ENCODE measurements at places on chromosomes 5 and 9.

- no peak for DNase-seq
These were observed 411.9 kb upstream of the ARRDC3 start for GRCh38 chr5:91794856-91795548.

DNA sequence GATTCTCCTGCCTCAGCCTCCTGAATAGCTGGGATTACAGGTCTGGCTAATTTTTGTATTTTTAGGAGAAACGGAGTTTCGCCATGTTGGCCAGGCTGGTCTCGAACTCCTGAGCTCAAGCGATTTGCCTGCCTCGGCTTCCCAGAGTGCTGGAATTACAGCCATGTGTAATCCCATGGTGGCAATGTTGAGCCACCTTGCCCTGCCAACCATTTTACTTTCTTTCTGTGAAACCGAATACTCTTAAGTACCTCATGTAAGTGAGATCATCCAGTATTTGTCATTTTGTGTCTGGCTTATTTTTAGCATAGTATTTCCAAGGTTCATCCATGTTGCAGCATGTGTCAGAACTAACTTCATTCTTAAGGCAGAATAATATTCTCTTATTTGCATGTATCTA, 8.2 kb downstream of the PRRC2B start:
- no peak for DNase-seq

GRCh38 chr9:106576232-106576760, 286.7 kb upstream of the ZNF462 start:
- no peak for DNase-seq

DNA sequence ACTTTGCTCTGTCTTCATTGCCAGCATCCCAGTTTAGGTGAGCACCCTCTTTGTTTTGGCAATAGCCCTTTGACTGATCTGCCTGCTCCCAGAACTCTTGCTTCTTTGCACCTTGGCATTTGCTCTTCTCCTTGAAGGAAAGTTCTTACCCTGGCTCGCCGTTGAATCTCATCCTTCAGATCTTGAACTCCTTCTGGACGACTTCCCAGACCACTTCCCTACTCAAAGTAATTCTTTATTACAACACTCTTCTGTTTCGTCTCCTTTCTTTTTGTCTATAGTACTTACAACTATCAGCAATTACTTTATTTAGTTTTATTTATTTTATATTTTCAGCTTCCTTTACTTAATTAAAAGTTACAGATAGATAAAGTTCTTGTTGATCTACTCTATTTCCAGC, 1510.1 kb downstream of the MAT2B start:
- no peak for DNase-seq

- peak; percentile 60 for DNase-seq
These were observed 330.7 kb downstream of the PDE4D start for GRCh38 chr5:59562756-59563389.

- DNase-seq, result no peak
These were observed 16.6 kb downstream of the FBP2 start for GRCh38 chr9:94577036-94577435.

DNA sequence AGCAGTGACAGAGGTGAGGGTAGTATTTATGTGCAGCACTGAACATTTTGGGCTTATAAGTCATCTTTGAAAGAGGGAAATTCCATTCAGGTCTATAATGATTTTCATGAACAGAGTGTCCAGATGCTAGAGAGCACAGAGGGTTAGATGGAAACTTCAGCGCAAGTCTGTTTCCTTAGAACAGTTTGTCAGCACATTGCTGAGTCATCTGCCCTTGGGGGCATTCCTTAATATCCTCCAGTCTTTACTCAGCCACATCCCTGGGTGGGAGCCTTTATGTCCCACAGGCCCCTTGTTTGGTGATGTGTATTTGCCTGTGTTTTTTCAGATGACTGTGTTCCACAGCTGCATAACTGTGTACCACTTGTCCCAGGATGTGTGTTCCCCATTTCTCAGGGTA, 138.5 kb upstream of the S1PR3 start:
- no peak for DNase-seq

GRCh38 chr5:60195551-60195950, 302.0 kb upstream of the PDE4D start:
- no peak for DNase-seq

- no peak for DNase-seq
These were observed 4.1 kb upstream of the HDHD3 start for GRCh38 chr9:113380869-113381378.

DNA sequence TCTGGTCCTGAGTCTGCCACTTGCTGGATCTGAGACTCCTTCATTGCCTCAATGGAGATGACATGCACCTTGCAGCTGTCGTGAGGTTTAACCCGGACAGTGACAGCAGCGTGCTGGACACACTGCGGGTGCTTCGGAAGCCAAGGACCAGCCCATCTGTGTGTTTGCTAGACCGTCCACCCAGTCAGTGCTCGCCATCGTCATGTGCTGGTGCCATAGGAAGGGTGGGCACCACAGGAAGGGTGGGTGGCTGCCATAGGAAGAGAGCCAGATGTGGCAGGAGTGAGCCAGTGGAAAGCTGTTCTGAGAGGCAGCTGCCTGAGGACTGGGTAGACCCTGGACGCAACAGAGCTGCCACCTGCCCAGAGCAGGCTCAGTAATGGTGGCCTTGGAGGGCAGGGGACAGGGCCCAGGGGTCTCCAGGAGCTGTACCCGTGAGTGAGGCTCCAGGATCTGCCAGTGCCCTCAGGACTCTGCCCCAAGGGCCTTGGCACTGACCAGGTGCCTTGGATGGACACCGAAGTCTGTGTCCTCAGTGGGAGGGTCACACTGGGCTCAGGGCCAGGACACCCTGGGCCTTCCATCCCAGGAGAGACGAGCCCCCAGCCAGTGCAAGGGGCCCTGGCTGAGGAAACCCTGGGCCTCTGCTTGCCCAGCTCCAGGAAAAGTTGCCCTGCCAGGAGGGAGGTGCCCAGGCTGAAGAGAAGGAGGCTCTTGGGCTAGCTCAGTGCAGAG, 21.8 kb downstream of the FLT4 start:
- no peak for DNase-seq

GRCh38 chr5:58760222-58760621, 177.3 kb downstream of the RAB3C start:
- DNase-seq, result no peak

GRCh38 chr9:127049044-127049443, 73.4 kb downstream of the ANGPTL2 start:
- DNase-seq, result no peak

- no peak for DNase-seq
These were observed 457.3 kb downstream of the ZNF608 start for GRCh38 chr5:124289130-124289529.

DNA sequence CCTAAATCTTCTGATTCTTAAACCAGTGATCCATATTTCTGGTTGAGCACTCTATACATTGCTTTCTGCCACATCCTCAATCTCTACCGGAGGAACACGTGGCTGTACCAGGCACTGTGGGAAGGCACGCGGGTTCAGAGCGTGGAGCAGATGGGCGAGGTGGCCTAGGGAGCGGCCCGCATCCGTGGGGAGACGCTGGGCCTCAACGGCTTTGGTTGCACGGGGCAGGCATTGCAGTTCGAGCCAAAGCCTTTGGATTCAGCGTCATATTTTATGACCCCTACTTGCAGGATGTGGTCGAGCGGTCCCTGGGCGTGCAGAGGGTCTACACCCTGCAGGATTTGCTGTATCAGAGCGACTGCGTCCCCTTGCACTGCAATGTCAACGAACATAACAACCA, 197.2 kb upstream of the RGMB start:
- DNase-seq, result no peak

GRCh38 chr9:132249123-132249522, 87.3 kb downstream of the NTNG2 start:
- DNase-seq, result no peak

DNA sequence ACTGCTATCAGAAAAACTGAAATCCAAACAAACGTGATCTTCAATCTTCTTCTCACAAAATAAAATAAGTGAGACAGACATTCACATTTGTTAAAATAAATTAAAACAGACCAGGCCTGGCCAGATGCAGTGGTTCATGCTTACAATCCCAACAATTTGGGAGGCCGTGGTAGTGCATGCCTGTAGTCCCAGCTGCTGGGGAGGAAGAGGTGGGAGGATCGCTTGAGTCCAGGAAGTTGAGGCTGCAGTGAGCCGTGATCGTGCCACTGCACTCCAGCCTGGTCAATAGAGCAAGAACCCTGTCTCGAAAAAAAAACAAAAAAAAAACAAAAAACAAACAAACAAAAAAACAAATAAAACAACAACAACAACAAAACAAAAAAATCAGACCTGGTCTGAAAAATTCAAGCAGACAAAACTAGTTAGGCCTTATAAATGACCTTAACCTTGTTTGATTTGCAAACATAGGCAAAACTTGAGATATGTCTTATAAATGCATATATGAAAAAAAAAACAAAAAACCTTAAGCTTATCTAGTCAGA, 10.8 kb downstream of the MAPKAP1 start:
- DNase-seq, result no peak

GRCh38 chr9:74330487-74331214, 166.5 kb upstream of the RORB start:
- DNase-seq, result no peak

DNA sequence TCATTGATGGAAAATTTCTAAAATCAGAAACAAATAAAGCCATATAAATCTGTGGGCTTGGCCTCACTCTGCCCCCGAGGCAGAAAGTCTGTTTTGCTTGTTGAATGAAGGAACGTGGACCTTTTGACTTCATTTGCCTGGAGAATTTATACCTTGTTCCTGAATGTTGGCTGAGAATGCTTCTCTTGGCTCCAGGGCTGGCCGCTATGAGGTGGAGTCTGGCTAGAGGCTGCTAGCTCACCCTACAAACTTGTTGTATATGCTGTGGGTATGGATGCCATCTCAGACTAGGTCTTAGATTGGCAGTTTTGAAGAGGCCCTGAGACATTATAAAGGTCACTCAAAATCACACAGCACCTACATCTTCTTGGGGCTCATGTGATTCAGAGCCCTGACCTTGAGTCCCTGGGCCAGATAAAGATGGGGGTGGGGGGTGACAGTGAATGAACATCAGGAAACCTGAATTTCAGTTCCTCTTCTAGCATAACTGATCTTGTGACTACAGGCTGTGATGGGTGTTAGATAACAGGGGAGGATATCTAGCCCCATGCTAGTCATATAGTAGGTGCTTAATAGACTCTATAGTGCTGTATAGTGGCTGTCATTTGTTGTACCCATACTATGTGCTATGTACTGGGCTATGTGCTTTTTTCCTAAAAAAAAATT, 2.8 kb downstream of the GM2A start:
- no peak for DNase-seq

- DNase-seq, result no peak
These were observed 219.6 kb downstream of the PLK2 start for GRCh38 chr5:58240322-58240721.

DNA sequence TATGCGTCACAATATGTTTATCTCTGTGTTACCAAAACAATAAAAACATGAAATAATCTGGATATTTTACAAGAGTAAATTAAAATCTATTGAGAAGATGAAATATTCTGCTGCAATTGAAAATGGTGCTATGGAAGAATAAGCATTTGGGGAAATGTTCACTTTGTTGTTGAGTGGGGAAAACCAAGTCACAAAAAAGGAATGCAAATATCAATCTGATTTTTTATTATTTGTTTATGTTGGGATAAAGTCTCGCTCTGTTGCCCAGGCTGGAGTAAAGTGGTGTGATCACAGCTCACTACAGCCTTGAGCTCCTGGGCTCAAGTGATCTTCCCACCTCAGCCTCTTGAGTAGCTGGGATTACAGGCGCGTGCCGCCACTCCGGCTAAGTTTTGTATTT, 8.6 kb upstream of the F2RL1 start:
- DNase-seq, result no peak

DNA sequence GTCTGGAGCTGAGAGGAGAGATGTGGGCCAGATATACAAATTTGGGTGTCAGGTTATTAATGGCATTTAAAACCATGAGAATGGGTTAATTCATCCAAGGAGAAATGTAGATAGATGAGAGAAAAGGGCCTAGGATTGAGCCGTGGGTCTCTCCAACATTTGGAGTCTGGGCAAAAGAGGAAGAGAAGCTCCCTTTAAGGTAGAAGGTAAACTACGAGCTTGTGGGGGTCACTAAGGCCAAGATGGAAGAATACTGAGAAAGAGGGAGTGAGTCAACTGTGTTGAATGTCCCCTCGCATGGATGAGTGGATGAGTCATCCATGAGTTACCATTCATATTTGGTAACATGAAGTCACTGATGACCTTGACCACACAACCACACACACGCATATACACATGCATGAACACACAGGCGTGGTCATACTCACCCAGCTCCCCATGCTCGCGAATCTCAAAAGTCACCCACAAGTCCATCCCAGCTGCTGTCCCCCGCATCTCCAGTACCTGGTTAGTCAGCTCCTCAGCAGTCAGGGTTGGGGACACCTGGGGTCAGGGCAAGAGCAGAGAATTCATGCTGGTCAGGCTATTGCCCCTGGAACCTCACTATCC, 6.8 kb upstream of the FCHSD1 start:
- DNase-seq, result no peak

DNA sequence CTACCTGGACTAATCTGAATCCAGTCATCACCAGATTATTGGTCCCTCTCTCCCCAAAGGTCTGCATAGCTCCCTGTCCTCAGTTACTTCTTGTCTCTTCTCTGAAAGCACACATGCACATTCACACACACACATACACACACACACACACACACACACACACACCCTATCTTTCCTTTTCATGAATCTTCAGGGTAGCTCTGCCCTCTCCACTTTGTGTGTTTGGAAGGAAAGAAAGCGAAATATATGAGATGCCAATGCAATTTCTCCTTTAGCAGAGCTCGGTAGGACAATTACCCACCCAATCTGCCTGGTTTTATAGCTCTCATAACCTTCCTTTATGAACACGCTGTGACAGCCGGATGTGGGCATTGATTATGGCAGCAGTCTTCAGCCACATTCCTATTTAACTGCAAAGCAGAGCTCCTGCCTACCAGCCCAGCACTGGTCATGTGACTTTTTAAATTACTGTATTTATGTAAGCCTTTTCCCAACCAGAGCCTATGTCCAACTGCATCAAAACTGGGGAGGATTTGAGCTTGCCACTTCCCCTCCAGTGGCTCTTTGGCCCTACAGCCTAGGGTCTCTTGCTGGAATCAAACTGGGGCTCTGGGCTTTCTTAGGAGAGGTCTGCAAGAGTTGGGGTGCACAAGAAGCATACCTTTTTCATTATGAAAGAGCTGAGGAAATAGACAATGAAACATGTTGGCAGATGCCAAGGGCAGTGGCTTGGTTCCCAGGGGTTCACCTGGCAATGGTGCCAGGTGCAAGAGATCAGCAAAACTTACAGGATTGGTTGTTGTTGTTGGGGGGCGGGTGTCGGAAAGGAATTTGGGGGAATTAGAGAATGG, 20.8 kb upstream of the MATR3 start:
- no peak for DNase-seq

Data from activated B cell treated with CpG ODN at 0.5 μM for 24 hours (primary cell).